ENCODE measurements at places on chromosomes 2 and 18. TPM values are rescaled to one million over a fixed set of nuclear protein-coding genes. Genes with fewer than 3 reads are reported as not detected.

CWC22 gene
- total RNA-seq, result 31.7 TPM

CARF gene
- 18.9 TPM for total RNA-seq

NR4A2 gene
- total RNA-seq, result 13.1 TPM

SIX2 gene
- not detected for total RNA-seq

GRHL1 gene
- total RNA-seq, result 1.1 TPM

PROC gene
- total RNA-seq, result not detected

PARD3B gene
- total RNA-seq, result 27.8 TPM

DNA sequence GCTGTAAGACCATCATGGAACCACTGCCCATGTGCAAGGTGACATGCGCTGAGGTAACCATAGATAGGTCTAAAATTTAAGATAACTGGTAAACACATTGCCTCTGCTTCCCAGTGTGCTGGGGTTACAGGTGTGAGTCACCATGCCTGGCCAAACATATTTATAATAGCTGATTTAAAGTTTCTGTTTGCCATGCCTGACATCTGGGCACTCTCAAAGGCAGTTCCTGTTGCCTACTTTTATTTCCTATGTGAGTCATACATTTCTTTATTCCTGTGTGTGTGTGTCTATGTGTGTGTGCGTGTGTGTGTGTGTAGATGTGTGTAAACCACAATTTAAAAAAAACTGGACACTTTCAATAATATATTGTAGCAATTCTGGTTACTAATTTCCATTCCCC is 415.2 kb upstream of the NETO1 start:
- DNase-seq, result no peak

DNA sequence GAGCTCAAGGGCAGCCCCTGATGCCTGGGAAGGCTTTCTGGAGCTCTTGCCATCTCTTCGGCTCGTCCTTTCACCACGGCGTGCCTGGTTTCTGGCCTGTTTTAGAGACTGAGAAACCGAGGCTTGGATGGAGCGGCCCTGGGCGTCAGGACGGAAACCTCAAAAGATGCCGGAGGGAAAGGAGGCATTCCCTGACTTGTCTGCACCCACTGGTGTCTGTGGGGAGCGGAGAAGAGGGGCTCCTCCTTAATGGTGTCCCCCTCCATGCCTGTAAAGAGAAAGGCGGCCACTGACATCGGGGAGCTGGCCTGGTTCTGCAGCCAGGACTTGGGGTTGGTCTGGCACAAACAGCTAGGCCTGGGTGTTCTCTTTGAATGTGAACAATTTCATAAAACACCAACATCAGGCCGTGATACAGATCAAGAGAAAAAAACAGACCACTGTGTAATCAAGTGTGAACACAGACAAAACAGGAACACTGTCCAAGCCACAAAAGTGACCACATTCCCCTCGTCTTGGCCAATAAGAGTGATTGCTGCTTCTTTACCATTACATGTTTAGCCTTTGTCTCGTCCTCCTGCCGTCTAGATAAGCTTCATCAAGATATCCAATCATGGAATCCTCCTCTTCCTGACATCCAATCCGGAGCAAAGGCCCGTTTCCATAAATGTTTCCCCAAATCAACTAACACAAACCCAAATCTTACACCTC is 633 bp upstream of the ILKAP start:
- DNase-seq, result no peak

- DNase-seq, result no peak
These were observed 59.8 kb downstream of the SOX11 start for GRCh38 chr2:5751873-5752482.

GRCh38 chr2:23204685-23205242 is 180.2 kb upstream of the KLHL29 start:
- DNase-seq, result no peak

DNA sequence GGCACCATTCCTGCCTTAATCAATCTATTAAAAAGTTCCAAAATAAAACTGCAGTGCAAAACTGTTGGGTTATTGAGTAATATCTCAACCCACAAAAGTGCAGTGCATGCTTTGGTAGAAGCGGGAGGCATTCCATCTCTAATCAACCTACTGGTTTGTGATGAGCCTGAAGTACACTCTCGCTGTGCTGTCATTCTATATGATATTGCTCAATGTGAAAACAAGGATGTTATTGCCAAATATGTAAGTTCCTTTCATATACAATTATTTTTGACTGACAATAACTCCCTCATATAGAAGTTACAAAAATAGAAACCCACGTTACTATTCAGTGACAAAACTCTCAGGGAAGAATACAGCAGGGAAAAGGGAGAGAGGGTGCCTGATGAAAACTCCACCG is 43.0 kb downstream of the OSGEPL1 start:
- DNase-seq, result no peak

DNA sequence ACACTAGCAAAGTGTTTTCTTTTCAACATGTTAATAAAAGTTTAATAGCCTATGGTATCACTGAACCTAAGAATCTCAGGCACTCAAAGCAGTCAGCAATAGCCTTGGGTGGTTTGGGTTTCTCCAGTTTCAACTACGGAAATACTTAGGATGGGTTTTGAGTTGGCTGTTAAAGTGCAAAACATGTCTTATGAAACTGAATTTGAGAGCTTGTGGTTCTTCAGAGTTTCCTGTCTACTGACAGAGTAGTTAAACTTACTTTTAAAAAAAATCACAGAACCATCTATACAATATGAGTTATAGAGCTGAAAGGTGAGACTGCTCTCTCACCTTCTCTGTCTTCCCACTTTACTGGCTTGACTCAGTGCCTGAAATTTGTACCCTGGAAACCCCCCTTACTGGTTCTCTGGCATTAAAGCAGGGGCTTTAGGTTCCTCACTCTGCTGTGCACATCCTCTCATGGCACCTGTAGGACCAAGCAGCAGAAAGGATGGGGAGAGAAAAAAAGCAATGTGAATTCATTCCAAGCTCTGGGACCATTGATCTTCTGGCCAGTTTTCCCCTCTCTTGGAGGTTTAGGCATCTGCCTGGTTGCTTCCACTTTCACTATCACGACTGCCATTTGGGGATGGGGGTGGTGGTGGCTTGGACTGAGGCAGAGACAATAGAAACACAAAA is 18.1 kb downstream of the CCDC141 start:
- no peak for DNase-seq

- no peak for DNase-seq
These were observed 89.6 kb downstream of the GBX2 start for GRCh38 chr2:236078297-236079255.

- DNase-seq, result no peak
These were observed 48.0 kb downstream of the RAB12 start for GRCh38 chr18:8657050-8657820.

DNA sequence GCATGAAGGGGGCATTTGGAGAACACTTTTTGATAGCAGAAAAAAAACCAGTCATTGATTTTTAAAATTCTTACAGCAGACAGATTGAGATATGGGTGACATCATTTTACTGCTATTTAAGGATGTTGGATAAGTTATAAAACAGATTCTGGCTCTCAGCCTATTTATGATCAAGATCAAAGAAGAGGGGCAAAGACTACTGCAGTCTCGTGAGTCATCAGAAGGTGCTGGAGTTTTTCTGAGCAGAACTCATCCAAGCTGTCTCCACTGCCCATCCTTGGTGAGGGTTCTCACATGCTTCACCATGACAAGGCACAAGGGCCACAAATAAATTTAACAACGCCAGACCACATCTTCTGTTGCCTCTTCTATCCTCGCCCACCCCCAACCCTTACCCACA is 58.8 kb downstream of the ST6GAL2 start:
- no peak for DNase-seq

DNA sequence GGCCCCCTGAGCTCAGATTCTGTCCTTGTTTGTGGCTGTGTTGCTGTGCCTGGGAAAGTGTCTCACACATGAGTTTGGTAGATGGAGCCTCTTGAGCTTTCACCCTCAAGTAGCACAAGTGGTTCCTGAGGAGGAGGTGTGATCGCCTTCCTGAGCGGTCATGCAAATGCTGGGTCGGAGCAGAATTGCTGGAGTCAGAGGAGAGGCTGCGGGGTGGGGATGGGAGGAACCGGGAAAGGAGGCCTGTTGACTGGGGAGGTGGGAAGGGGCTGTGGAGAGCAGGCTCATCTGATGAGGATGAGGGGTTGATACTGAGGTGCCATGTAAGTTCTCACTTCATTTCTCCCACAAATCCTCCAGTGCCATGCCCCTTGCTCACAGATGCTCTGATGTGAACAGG is 48.4 kb upstream of the ATG16L1 start:
- no peak for DNase-seq

DNA sequence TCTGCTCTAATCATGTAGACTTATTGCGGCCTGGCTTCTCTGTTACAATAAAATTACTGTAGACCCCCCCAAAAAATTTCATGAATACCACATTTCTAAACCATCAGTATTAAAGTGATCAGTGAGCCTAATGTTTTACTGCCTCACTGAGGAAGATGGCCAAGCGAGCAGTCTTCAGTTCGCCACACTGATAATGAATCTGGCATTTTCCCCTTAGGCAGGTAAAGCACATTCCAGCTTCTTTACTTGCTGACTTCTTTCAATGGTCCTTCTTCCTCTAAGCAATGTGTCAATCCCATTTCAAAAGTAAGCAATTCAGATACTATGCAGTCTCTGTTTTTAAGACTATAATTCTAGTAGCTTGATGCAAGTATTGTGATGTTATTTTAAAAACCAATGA is 137.6 kb downstream of the LAMA1 start:
- DNase-seq, result no peak

GRCh38 chr18:75393721-75394120 is 33.8 kb downstream of the SMIM21 start:
- DNase-seq, result no peak

DNA sequence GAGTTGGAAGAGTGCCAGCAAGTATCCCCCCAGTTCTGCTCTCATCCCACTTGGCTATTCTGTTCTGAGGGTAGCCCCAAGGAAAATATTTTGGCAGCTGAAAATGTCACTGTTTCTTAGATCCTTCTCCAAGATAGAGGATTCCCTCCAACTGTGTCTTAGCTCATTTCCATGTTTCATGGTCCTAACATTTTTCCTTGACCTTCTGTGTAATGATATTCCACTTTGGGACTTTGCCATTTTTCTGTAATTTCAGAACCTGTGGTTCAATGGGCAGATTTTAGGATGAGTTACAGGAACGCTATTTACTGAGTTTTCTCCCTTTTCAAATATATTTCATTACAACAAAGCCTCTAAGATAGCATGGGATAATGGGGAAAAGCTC is 34.7 kb downstream of the NHEJ1 start:
- no peak for DNase-seq

GRCh38 chr2:190094316-190094871 is 31.9 kb upstream of the MSTN start:
- DNase-seq, result no peak
